Iris pigment epithelial cell (primary cell): ENCODE measurements at places on chromosomes 4 and X.

- DNase-seq = peak; percentile 50
These were observed 7.0 kb upstream of the TXK start for GRCh38 chr4:48141048-48141447.

- no peak for DNase-seq
These were observed 85.3 kb downstream of the TENM3 start for GRCh38 chr4:182328505-182328904.

DNA sequence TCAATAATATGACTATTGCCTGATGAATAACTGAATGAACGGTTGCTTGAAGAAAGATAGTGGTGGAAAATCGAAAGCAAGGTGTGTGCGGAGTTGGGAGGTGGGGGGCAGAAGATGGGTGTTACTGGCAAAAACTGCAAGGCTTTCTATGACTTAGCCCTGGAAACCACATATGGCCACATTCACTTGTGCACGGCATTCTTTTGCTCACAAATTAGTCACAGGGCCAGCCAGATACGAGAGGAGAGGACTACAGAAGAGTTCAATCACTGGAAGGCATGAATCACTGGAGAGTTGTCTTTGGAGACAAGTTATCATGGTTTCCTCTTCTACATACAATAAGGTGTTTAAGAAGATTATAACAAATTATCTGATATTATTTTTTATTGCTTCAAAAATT is 626.5 kb upstream of the CPEB2 start:
- peak; percentile 70 for DNase-seq

DNA sequence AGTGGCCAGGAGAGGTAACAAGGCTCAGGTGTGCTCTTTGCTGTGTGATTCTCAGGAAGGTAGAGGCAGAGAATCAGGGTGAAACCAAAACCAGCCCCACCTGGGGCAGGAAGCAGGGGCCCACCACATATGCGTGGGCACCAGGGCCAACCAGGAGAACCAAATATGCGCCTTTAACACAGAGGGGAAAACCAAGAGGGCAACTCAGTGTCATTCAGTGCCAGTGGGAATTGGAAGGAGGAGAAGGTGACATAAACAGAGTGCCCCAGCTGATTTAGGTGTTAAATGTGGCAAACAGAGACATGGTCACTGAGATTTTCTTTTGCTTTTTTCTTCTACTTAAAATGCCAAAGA is 106.8 kb upstream of the MAMLD1 start:
- DNase-seq = no peak

DNA sequence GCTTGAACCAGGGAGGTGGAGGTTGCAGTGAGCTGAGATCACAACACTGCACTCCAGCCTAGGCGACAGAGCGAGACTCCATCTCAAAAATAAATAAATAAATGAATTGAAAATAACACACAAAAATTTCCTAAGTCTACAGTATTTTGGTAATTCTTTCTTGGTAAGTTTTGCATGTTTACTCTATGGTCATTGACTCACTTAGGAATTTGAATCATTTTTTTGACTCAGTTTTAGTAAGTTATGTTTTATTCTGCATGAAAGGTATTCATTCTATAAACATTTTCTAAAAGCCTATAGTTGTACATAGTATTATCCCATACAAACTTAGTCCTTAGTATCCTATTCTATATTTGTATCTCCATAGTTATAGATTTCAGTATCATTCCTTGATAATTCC is 772.9 kb upstream of the SLIT2 start:
- peak; percentile 72 for DNase-seq

- DNase-seq = no peak
These were observed 4.4 kb upstream of the SOWAHB start for GRCh38 chr4:76902233-76902890.

- no peak for DNase-seq
These were observed 5.9 kb downstream of the AIFM1 start for GRCh38 chrX:130159776-130160175.

DNA sequence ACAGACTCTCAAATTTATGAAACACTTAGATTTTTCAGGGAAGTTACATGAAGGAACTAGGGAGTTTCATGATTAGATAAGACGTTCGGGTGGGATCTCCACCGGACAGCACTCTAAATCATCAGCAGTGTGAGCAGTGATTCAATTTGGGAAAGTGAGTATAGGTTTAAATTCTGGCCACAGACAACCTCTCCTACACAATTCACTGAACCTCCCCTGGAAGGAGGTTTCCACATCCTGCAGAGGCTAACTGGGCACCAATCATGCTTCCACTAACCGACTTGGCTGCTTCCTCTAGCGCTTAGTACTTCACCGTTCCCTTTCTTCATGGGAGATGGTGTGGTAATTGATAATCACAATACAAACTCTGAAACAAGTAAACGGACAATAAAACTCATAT is 5.6 kb downstream of the CXCL9 start:
- no peak for DNase-seq

GRCh38 chr4:52751487-52751911 is 274 bp upstream of the ERVMER34-1 start:
- DNase-seq = peak; percentile 25

- DNase-seq = peak; percentile 61
These were observed 223.4 kb downstream of the SHROOM3 start for GRCh38 chr4:76658231-76659102.

DNA sequence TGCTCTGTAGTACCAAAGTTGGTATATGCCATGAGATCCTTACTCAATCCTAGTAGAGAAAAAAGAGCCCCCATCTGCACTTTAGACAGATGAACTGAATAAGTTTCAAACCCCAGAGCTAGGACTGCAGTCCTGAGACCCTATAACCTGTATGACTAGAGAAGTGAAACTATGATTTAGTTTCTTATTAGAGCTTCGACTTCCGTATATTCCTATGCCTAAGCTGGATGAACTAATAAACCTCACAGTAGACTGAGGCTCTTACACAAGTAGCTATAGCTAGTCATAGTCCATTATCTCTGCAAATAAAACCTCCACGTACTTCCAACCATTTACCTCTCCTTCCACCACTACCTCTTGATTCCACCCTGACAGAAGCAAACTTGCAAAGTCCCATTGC is 6.3 kb upstream of the OTUD4 start:
- DNase-seq = no peak

GRCh38 chr4:77418333-77418732 is 187.3 kb upstream of the CXCL13 start:
- peak; percentile 12 for DNase-seq

DNA sequence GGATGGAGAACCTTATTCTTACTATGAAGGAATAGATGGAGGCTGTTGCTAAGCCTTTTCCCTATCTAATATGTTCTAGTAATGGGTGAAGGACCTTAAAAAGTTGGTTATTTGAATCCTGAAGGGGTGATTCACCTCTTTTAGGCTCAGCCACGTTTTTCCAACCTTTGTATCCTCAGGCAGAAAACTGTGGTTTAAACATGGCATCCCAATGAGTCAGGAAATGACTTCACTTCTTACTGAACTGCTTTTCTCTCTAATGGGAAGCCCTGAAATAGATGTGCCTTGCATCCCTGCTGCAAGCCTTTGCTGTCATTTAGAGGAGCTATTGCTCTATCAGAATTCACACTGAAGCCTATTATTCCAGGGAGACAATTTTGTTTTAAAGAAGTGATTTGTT is 191.0 kb upstream of the ARX start:
- peak; percentile 20 for DNase-seq

DNA sequence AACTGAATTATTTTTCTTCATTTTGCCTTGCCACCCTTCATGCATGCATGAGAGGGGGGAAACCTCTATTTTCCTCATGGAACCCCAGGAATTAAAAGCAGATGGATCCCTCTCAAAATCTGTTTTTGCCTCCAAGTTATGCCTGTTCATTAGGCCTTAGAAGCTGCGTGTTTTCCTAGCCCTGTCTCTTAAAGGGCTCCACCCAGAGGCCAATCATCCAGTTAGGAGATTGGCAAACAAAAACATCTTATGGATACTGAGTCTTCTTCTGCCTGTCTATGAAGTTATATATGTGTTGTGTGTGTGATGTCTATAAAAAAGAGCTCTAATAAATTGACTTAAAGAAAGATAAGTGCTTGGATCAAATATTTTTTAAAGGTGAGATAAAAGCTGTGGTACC is 142.9 kb downstream of the ANAPC10 start:
- peak; percentile 7 for DNase-seq

DNA sequence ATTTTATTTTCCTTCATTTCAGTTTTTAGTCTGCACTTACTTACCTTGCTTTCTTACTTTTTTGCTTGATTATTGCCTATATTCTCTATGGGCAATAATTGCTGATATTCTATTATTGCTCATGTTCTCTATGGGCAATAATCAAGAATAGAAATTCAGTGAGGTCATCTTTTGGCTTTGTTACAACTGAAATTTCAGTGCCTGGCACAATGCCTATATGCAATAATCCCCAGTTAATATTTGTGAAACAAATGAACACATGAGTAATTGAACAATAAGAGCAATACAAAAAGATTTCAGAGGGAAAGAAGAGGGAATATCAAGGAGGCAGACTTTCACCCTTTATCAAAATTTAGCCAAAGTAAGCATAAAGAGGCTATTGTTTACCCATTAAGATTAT is 48.6 kb upstream of the ARSJ start:
- peak; percentile 37 for DNase-seq

DNA sequence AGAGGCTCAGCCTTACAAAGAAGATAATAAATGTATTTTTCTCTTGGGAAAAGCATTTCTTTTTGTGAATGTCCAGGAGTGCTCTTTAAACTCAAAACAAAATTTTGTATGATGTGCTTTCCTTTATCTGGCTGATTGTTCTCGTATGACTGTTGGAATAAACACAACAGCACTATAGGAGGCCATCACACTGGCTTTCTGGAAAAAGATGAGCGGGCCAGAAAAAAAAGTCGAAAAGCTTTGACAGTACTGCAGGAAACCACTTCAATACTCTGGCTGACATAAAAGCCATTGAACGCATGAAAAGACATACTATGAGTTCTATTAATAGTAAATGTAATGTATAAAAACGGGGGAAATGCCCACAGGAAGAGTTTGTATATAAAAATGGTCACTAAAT is 64.7 kb upstream of the CTSO start:
- no peak for DNase-seq

DNA sequence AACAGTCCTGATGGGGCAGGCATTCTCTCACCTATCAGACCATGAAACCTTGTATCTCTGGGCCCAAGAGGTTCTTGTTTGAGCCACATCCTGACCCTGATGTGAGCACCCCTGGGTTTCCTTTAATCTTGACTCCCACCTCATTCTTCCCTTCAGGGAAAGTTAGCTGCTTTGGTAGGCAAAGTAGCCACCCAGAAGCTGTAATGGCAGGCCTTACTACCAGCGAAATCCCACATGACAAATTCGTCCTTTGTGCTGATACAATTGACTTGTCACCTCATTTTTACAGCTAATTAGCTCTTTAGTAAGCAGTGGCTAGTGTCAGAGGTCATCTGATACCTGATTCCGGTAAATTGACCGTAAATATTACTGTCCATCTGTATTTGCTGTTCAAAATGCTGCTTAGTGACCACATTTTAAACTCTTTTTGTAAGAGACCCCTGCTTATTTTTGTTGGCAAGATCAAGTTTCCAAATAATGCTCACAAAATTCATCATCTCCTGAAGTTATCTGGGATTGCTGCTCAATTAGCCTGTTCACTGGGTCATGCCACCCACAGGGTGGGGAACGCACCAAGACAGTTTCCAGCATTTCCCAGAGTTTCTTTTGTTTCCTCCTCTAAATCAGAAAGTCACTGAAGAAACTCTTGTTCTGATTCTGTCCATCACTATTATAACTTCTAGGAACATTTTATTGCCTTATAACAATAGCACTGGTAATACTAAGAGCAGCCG is 329.7 kb downstream of the GPAT3 start:
- no peak for DNase-seq

DNA sequence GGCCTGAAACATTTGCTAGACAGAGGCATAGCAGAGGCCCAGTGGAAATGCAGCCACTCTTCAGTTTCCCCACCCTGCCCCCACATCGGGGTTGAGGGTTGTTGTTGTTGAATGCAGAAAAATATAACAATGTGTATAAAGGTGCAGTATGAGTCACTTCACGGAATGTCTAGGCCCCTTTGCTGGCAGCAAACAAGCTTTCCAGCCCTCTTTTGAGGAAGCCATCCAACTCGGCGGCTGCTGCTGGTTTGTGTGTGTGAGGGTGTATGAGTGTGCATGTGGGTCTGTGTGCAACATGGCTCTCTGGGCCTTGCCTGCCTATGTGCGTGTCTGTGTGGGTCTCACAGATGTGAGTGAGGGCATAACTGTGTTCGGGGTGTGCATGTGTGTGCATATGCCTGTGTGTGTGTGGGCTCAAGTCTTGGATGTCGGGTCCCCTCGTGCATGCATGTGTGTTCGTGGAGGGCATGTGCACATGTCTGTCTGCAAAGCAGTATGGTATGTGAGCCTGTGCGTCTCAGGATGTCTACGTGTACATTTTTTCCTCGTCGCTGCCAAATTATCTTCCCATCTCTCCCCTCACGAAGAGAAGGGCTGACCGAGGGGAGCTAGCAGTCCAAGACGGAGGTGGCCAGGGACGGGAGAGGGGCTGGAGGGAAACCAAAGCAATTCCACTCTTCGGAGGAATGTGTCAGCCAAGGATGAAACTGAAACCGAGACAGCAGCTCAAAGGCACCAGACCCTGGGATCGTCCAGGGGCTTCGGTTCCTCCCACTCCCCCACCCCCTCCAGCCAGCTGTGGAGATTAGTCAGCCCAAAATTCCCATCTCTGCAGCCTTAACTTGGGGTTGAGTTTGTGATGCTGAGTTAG is 8.4 kb upstream of the ELF4 start:
- peak; percentile 82 for DNase-seq

GRCh38 chr4:77731656-77732055 is 87.5 kb downstream of the CNOT6L start:
- no peak for DNase-seq
